ENCODE measurements at places on chromosomes 7 and 10.

DNA sequence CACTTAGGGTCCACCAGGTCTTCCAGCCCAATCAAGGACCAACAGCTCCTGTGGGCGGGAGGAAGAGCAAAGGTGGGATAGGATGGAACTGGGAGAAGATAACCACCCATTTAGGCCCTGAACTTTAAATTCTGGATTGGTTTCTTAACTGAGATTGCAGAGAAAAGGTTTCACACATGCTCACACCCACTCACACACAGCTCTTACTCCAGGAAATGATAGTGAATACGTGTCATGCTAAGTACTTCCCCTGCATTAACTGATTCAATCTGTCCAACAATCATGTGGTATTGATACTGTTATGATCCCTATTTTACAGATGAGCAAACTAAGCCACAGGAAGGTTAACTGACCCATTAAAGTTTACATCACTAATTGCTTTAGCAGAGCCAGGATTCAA lies 4.6 kb upstream of the CYP3A4 start:
- H3K36me3 ChIP-seq: no peaks in the 10 kb centered on the region
- H3K4me3 ChIP-seq: no peak overlapping the region
- no peak for DNase-seq
- H3K27ac ChIP-seq: no peak overlapping the region
- H3K27me3 ChIP-seq: no peaks in the 10 kb centered on the region

DNA sequence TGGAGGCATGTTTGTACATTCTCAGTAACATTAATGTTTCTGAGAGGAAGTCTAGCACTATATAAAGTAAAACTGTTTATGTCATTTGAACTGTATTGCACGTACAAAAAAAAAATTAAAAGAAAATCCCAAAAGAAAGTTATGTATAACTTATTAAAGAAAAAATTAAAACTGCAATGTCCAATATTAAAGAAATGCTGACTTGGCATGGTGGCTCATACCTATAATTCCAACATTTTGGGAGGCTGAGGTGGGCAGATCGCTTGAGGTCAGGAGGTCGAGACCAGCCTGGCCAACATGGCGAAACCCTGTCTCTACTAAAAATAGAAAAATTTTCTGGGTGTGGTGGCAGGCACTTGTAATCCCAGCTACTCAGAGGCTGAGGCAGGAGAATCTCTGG lies 178.7 kb upstream of the VIPR2 start:
- DNase-seq: no peak
- no peak overlapping the region for H3K4me3 ChIP-seq
- no peaks in the 10 kb centered on the region for H3K4me1 ChIP-seq
- H3K27ac ChIP-seq: no peak overlapping the region
- H3K36me3 ChIP-seq: no peaks in the 10 kb centered on the region
- H3K27me3 ChIP-seq: no peaks in the 10 kb centered on the region

- no peaks in the 10 kb centered on the region for H3K36me3 ChIP-seq
- no peak for DNase-seq
- no peaks in the 10 kb centered on the region for H3K4me1 ChIP-seq
- no peak overlapping the region for H3K27ac ChIP-seq
Observed at GRCh38 chr7:14871880-14872279, 30.7 kb downstream of the DGKB start.

DNA sequence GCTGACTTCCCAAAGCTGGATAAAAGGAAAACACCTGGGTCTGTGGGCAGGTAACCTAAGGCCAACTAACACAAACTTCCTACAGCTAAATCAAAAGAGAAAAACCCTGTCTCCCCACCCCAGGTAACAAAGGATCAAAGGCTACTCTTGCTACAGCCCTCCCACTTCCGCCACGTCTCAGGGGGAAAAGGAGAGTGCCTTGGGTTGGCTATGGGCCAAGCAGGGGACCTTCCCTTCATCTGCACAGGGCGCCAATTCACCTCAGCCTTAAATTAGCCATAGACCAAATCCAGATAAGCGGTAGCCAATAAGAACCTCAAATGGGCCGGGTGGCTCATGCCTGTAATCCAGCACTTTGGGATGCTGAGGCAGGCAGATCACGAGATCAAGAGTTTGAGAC lies 69.1 kb upstream of the LANCL2 start:
- no peaks in the 10 kb centered on the region for H3K27me3 ChIP-seq
- H3K27ac ChIP-seq: no peak overlapping the region
- no peaks in the 10 kb centered on the region for H3K4me1 ChIP-seq
- H3K4me3 ChIP-seq: no peak overlapping the region
- no peaks in the 10 kb centered on the region for H3K36me3 ChIP-seq

GRCh38 chr7:26393818-26394217 lies 102.2 kb downstream of the SNX10 start:
- DNase-seq: no peak
- H3K4me3 ChIP-seq: no peak overlapping the region
- H3K36me3 ChIP-seq: no peaks in the 10 kb centered on the region
- H3K27me3 ChIP-seq: no peaks in the 10 kb centered on the region
- H3K27ac ChIP-seq: no peak overlapping the region
- peaks cover 6% of the 10 kb centered on the region for H3K4me1 ChIP-seq

DNA sequence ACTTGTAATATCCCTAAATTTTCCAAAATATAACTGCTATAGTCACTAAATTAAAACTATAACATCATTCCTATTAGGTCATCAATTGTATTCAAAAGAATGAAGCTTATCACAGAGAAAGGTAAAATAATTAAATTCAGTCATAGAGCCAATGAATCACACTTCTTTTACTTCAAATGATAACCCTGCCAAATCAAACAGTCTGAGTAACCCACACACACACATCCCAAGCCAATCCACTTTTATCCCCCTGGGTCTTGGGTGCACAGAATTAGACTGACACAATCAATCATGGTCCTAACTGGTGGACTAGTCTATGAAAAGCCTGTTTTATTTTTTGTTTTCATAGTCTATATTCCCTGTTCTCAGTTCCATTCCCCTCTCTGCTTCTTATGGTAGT lies 25.6 kb downstream of the CTNNA3 start:
- H3K36me3 ChIP-seq: no peaks in the 10 kb centered on the region
- no peak for DNase-seq
- no peak overlapping the region for H3K4me3 ChIP-seq
- H3K27ac ChIP-seq: no peak overlapping the region
- peaks cover 11% of the 10 kb centered on the region for H3K4me1 ChIP-seq
- no peaks in the 10 kb centered on the region for H3K27me3 ChIP-seq
